ENCODE measurements at places on chromosomes 1 and 21.

- DNase-seq = no peak
These were observed 5.4 kb upstream of the KLHDC7A start for GRCh38 chr1:18475234-18475905.

DNA sequence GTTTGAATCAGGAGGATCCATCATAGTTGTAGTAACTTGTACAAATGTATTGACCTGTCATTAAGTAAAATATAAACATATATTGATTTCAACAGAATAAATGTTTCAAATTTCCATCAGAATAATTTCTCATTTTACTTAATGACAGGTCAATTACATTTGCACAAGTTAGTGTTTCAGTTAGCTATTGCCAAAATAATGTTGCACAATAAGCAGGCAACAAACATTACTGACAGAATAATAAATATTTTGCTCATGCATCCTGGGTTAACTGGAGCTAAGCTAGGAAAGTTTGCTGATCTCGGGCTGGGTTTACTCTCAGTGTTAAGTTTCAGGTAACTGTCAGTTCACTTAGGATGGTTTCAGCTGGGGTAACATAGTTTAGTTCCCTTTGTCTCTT, 822.4 kb downstream of the KCNT2 start:
- DNase-seq = no peak

- DNase-seq = no peak
These were observed 152.4 kb downstream of the TOMM20 start for GRCh38 chr1:234975941-234976860.

GRCh38 chr21:14913638-14914037, 151.2 kb downstream of the NRIP1 start:
- DNase-seq = no peak

GRCh38 chr1:65963156-65963888, 170.6 kb downstream of the PDE4B start:
- DNase-seq = no peak
